Activated CD4-positive, alpha-beta memory T cell treated with anti-CD3 and anti-CD28 coated beads, Interleukin-2, amount 10 ng/mL, durations not matched to agents 7 days and 5 days (primary cell): ENCODE measurements at places on chromosomes 5 and 9.
A peak's percentile ranks its signal among the peaks of the same experiment; 100 is the strongest.

DNA sequence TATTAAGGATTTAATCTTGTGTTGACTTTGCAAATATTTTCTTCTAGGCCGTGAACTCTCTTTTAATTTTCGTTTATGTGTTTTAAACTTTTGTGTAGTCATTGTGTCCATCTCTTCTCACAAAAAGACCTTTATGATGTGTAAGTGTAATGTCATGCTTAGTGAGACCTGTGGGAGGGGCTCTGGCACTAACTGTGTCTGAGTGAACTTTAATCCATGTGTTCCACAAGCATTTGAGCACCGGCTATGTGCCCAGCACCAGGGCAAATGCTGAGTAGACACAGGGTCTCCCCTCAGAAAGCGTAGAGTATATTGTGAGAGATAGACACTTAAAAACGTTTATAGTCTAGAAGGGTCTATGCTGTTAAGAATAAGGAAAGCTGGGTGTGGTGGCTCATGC is 272.6 kb upstream of the TUT7 start:
- no peaks in the 10 kb centered on the region for H3K27me3 ChIP-seq
- H3K4me1 ChIP-seq, result no peaks in the 10 kb centered on the region
- DNase-seq, result no peak
- H3K4me3 ChIP-seq, result no peak overlapping the region
- H3K36me3 ChIP-seq, result no peaks in the 10 kb centered on the region

DNA sequence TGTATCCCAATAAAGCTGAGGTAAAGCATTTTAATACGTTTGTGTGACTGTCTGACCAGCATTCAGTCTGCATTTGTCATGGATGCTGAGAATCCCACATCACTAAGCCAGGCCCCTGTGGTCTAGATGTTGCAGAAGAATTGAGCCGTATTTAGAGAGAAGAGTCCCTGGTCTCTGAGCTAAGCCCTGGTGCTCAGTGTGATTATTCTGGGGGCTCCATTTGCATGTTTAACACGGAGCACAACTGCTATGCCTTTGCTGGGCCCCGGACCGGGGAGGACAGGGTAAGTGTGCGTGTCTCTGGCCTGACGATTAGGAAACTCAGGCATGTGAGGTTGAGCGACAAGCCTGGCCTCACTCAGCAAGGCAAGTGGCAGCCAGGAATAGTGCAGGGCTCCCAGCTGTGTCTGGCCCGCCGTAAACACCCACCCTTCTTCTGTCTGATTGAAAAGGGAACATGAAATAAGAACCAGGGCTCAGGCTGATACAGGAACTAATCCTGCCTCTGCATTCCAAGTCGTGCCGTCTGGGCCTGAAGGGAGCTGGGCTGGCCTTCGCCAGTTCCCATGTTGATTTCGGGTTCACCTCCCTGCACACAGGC is 22.3 kb downstream of the FAM78A start:
- peak overlapping the region; percentile 98 for H3K27ac ChIP-seq
- no peak overlapping the region for H3K4me3 ChIP-seq
- DNase-seq, result no peak
- H3K36me3 ChIP-seq, result peaks cover 15% of the 10 kb centered on the region
- H3K4me1 ChIP-seq, result peaks cover 68% of the 10 kb centered on the region

DNA sequence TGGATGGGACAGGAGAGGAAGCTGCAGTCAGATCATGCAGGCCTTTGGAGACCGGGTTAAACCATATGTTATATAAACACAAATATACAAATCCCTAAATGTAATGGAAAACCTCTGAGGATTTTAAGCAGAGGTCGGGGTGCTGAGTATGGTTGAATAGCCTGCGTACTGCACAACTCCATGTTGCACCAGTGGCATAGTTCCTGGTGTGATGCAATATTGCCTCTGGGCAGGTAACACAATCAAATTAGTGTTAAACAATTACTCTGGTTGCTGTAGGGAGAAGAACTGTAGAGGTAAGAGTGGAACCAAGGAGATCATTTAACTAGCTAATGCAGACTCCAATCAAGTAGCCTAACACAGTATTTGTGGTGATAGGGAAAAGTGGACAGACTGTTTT is 21.3 kb upstream of the RNF145 start:
- H3K27ac ChIP-seq, result no peak overlapping the region
- H3K27me3 ChIP-seq, result peaks cover 8% of the 10 kb centered on the region
- no peaks in the 10 kb centered on the region for H3K36me3 ChIP-seq

- H3K4me1 ChIP-seq, result no peaks in the 10 kb centered on the region
- no peaks in the 10 kb centered on the region for H3K36me3 ChIP-seq
- no peak for DNase-seq
- no peak overlapping the region for H3K27ac ChIP-seq
- no peak overlapping the region for H3K4me3 ChIP-seq
- no peaks in the 10 kb centered on the region for H3K27me3 ChIP-seq
Measured at GRCh38 chr9:119722384-119722783, 353.1 kb upstream of the BRINP1 start.

GRCh38 chr9:10566848-10567247 is 46.0 kb downstream of the PTPRD start:
- no peak for DNase-seq
- no peaks in the 10 kb centered on the region for H3K4me1 ChIP-seq
- no peaks in the 10 kb centered on the region for H3K27me3 ChIP-seq
- no peak overlapping the region for H3K4me3 ChIP-seq
